ENCODE measurements at places on chromosomes 6 and 20. TPM values are rescaled to one million over a fixed set of nuclear protein-coding genes. Genes with fewer than 3 reads are reported as not detected.
A peak's percentile ranks its signal among the peaks of the same experiment; 100 is the strongest.

Gene C20orf204
- 1.4 TPM for polyA plus RNA-seq

Gene CDH4
- polyA plus RNA-seq, result 0.05 TPM

Gene HEY2
- polyA plus RNA-seq, result 3.8 TPM

Gene TP53TG5
- polyA plus RNA-seq, result 0.12 TPM

Gene SLC13A3
- polyA plus RNA-seq, result 0.62 TPM

Gene CFB
- polyA plus RNA-seq, result 165 TPM

Gene COL11A2
- polyA plus RNA-seq, result not detected

Gene EYA2
- polyA plus RNA-seq, result 13.3 TPM

Gene CLVS2
- polyA plus RNA-seq, result not detected

Gene PACRG
- 2.5 TPM for polyA plus RNA-seq

Gene OR2J2
- not detected for polyA plus RNA-seq

Gene RAET1G
- polyA plus RNA-seq, result not detected

Gene LZTS3
- polyA plus RNA-seq, result 16.6 TPM

Gene FRMD1
- 5.0 TPM for polyA plus RNA-seq

Gene MUC21
- polyA plus RNA-seq, result 131 TPM

GRCh38 chr20:10179574-10180298, 38.9 kb upstream of the SNAP25 start:
- no peaks in the 10 kb centered on the region for H3K36me3 ChIP-seq
- H3K27ac ChIP-seq, result peak overlapping the region; percentile 38
- peaks cover 16% of the 10 kb centered on the region for H3K4me1 ChIP-seq
- H3K27me3 ChIP-seq, result no peaks in the 10 kb centered on the region
- no peak for DNase-seq

DNA sequence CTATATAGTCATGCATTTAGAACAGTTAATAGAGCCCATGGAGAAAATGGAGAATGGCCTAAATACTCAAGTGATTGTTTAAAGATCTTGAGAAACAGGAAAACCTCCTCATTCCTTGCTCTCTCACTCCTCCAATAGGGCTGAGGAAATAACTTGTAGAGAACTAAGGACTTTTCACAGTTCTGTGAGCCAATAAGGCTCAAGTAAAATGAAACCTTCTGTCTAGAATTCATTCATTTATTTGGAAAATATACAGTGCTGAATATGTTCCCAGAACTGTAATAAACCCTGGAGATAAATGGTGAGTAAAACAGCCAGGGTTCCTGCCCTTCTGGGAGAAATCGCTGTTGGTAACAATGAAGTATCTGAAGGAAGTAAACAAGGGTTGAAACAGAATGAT, 35.3 kb downstream of the ELOVL2 start:
- no peak overlapping the region for H3K27ac ChIP-seq
- no peaks in the 10 kb centered on the region for H3K4me1 ChIP-seq
- H3K4me3 ChIP-seq, result no peak overlapping the region
- H3K36me3 ChIP-seq, result no peaks in the 10 kb centered on the region

DNA sequence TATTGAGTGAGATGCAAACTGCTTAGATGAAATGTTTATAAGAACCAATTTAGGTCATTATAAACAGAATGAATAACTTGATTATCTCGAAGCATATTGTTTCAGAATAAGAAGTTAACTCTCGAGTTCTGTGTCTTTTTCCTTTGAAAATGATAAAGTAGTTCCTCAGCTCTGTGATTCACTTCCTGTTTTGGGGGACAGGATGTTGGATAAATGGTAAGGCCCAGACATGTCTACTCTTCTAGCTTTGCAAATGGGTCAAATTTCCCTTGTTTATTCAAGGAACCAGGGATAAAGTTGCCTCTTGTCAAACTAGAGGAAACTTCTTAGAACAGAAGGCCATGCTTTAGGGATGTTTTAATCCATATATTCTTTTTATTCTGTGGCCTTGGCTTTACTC, 246.9 kb downstream of the SOX4 start:
- DNase-seq, result no peak
- H3K4me1 ChIP-seq, result no peaks in the 10 kb centered on the region
- no peak overlapping the region for H3K27ac ChIP-seq
- H3K27me3 ChIP-seq, result no peaks in the 10 kb centered on the region
- no peaks in the 10 kb centered on the region for H3K36me3 ChIP-seq
- no peak overlapping the region for H3K4me3 ChIP-seq

- no peak overlapping the region for H3K27ac ChIP-seq
- no peak for DNase-seq
- H3K27me3 ChIP-seq, result no peaks in the 10 kb centered on the region
- H3K36me3 ChIP-seq, result peaks cover 3% of the 10 kb centered on the region
- H3K4me3 ChIP-seq, result no peak overlapping the region
Observed at GRCh38 chr6:75128878-75129570, 76.8 kb downstream of the COL12A1 start.

DNA sequence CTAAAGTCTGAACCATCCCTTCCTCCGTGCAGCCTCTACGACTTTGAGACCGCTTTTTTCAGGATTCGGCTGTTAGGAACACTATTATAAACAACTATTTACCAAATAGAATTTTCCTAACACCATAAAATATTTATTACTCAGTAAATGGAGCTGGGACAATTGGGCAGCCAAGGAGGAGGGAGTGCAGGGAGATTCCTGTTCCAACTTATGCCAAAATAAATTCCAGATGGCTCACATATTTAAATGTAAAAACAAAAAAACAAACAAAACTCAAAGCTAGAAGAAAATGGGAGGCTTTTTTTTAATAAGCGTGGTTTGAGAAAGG, 48.1 kb downstream of the TCP11 start:
- peaks cover 35% of the 10 kb centered on the region for H3K36me3 ChIP-seq
- no peaks in the 10 kb centered on the region for H3K27me3 ChIP-seq
- peaks cover 74% of the 10 kb centered on the region for H3K4me1 ChIP-seq
- no peak overlapping the region for H3K27ac ChIP-seq

GRCh38 chr6:158661156-158661685, 11.4 kb downstream of the SYTL3 start:
- no peaks in the 10 kb centered on the region for H3K36me3 ChIP-seq
- H3K27ac ChIP-seq, result no peak overlapping the region
- DNase-seq, result no peak
- peaks cover 16% of the 10 kb centered on the region for H3K4me1 ChIP-seq
- no peak overlapping the region for H3K4me3 ChIP-seq
- no peaks in the 10 kb centered on the region for H3K27me3 ChIP-seq

DNA sequence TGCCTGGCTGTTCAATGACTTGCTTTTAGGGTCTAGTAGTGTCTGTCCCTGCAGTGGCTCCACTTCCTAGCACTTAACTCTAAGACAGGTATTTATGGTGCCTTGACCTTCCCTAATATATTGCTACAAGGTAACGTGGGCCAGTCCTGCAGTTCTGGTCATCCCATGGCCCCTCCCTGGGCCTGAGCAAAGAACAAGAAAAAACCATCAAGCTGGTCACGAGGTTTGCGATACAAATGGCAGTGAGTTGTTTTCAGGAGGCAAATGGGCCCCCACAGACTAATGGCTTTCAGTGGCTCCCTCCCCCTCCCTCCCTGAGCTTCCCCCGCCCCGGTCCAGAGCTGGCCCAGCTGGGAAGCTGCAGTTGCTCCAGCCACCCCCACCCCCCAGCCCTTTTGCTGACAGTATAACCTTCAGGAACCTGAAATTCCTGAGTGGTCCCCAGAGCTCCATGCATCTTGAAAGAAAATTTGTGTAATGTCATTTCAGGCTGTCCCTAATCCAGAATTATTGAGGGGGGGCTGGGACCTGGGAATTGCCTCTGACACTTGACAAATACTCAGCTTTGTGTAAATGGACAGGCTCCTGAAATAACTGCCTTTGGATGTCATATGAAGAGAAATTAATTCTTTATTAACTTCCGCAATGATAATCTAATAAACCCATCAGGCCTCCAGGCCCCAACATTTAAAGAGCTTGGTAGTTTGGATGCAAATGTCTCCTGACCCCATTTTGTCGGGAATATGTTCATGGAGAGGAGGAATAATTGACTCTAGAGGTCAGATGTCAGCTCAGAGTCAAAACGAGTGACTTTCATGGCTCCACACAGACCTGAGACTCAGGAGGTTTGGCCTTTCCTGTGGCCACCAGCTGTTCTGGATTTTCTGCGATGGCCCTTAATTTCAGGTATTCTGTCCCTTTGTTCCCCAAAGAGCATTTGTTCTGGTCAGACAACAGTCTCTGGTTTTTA, 153.2 kb upstream of the TOP1 start:
- no peak for DNase-seq
- no peaks in the 10 kb centered on the region for H3K36me3 ChIP-seq
- no peak overlapping the region for H3K4me3 ChIP-seq
- H3K27me3 ChIP-seq, result no peaks in the 10 kb centered on the region
- H3K27ac ChIP-seq, result no peak overlapping the region
- H3K4me1 ChIP-seq, result no peaks in the 10 kb centered on the region

DNA sequence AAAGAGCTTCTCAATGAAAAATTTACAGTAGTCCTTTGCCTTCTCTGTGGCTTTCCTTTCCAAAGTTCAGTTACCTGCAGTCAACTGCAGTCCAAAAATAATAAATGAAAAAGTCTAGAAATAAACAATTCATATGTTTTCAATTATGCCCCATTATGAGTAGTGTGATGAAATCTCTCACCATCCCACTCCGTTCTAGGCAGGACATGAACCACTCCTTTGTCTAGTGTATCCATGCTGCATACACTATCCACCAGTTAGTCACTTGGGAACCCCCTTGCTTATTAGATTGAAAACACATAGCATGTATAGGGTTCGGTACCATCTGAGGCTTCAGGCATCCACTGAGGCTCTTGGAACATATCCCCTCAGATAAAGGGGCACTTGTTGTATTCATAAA, 80.6 kb upstream of the EYA4 start:
- H3K27ac ChIP-seq, result no peak overlapping the region
- H3K4me1 ChIP-seq, result no peaks in the 10 kb centered on the region

DNA sequence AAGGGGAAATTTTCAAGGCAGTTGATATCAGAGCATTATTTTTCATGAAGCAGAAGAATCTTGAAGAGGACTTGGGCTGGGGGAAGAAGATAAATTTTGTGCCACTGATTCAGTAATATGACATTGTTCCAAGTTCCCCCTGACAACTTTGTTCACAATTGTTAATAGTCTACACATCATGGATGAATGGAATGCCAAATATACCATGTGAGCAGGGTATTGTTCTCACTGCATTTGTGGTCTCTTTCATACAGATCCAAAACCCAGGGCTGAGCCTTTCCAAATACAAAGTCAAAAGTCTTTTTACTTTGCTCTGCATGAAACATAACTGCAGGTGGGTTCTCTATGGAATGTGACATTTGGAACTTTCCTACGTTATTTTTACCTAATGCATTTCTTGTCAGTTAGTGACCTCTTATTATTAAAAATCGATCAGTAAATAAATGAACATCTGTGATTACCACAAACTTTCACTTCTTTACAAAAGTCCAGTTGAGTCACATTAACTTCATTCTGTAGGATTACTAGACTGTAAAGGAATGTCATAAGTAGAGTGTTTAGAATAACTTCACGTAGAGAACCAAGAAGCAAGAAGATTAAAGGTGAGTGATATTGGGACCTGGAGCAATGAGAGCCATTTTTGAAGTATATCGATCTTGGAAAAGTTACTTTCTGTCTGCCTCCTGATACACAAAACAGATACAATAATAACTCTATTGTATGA, 100.9 kb downstream of the RCAN2 start:
- peaks cover 7% of the 10 kb centered on the region for H3K4me1 ChIP-seq
- no peaks in the 10 kb centered on the region for H3K27me3 ChIP-seq
- H3K36me3 ChIP-seq, result no peaks in the 10 kb centered on the region
- H3K4me3 ChIP-seq, result no peak overlapping the region
- no peak for DNase-seq
- no peak overlapping the region for H3K27ac ChIP-seq

DNA sequence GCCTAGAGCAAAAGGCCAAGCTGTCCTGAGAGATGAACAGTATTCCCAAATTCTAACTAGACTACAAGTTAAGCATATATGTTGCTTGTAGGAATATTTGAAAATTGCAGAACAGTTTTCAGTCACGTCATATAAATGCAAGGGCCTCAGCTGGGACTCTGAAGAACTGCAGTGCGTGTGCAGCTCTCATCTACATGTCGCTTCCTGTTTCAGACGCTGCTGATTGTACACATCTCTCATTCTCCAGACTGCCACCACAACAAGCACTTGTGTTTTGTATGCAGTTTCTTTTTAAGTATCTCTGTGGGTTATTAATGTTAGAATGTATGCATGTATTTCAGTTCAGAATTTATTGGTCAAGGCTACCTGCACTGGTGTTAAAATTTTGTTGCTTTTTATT, 119.7 kb downstream of the MAP3K4 start:
- H3K4me3 ChIP-seq, result no peak overlapping the region
- no peaks in the 10 kb centered on the region for H3K4me1 ChIP-seq
- peaks cover 74% of the 10 kb centered on the region for H3K36me3 ChIP-seq
- H3K27ac ChIP-seq, result no peak overlapping the region
- H3K27me3 ChIP-seq, result no peaks in the 10 kb centered on the region

GRCh38 chr6:157263146-157263545, 60.2 kb downstream of the TMEM242 start:
- H3K27ac ChIP-seq, result no peak overlapping the region
- H3K27me3 ChIP-seq, result no peaks in the 10 kb centered on the region
- DNase-seq, result no peak
- no peak overlapping the region for H3K4me3 ChIP-seq

- no peaks in the 10 kb centered on the region for H3K36me3 ChIP-seq
- H3K27ac ChIP-seq, result peak overlapping the region; percentile 97
- no peaks in the 10 kb centered on the region for H3K27me3 ChIP-seq
- peak overlapping the region; percentile 82 for H3K4me3 ChIP-seq
- DNase-seq, result peak; percentile 80
Observed at GRCh38 chr6:15244620-15245360, 1.1 kb upstream of the JARID2 start.

- H3K27ac ChIP-seq, result no peak overlapping the region
- peaks cover 6% of the 10 kb centered on the region for H3K4me1 ChIP-seq
- no peaks in the 10 kb centered on the region for H3K27me3 ChIP-seq
Observed at GRCh38 chr20:33394718-33395117, 6.6 kb downstream of the CDK5RAP1 start.

- H3K27me3 ChIP-seq, result peaks cover 36% of the 10 kb centered on the region
- no peaks in the 10 kb centered on the region for H3K4me1 ChIP-seq
- no peak overlapping the region for H3K27ac ChIP-seq
- DNase-seq, result no peak
Observed at GRCh38 chr6:170416959-170417606, 110.5 kb downstream of the FAM120B start.

DNA sequence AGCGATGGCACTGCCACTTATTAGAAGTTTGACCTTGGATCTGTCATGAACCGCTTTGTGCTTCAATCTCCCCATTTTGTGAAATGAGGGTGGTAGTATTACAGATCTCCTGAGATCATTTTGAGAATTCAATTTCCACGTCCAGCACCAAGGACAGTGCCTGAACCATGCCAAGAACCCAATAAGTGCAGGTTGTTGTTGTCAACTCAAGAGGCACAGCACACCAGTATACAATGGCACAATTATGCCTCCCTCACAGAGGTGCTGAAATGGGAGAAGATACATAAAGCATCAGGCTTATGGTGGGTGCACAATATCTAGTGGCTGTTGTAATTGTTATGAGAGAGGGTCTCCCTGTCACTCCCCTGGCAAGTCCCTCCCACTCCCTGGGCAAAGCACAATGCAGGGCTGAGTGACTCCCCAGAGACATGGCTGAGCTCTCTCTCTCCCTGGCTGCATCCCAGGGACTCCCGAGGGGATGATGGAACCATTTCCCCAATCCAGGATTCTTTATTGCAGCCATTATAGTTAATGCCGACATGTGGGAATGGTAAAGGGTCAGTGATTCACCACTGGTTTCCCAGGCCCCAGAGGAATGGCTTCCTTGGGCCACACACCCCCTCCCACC, 78.7 kb downstream of the CDH22 start:
- no peak for DNase-seq
- H3K27me3 ChIP-seq, result no peaks in the 10 kb centered on the region
- H3K36me3 ChIP-seq, result no peaks in the 10 kb centered on the region
- no peak overlapping the region for H3K4me3 ChIP-seq
- H3K27ac ChIP-seq, result no peak overlapping the region

GRCh38 chr6:117352466-117353081, 73.2 kb downstream of the ROS1 start:
- H3K27ac ChIP-seq, result no peak overlapping the region
- H3K4me1 ChIP-seq, result no peaks in the 10 kb centered on the region
- no peak overlapping the region for H3K4me3 ChIP-seq

All from stomach (tissue), 19 donors.